Hepatic stellate cell (primary cell): ENCODE measurements at places on chromosomes 6 and 20.
A peak's percentile ranks its signal among the peaks of the same experiment; 100 is the strongest.

GRCh38 chr6:110232450-110232849 is 52.2 kb downstream of the CDC40 start:
- DNase-seq: no peak

DNA sequence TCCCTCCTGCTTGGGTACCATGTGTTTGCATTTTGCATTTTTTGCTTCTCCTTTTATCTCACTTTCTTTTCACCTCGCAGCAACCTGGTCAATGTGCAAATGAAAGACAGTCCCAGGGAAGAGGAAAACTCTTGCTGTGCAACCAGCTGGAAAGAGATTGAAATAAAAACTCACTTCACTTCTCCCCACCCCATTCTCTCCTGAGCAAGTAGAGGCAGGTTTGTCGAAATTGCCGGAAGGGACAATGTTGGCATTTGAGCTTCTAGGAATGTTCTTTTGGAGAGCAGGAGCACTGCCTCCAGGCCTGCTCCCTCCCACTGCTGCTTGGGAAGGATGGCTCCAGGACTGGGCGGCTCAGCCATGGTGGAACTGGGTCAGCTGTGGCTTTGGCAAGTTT is 30.6 kb downstream of the KCNG1 start:
- no peak for DNase-seq

- no peak for DNase-seq
Observed at GRCh38 chr6:14089224-14089623, 28.3 kb upstream of the CD83 start.

DNA sequence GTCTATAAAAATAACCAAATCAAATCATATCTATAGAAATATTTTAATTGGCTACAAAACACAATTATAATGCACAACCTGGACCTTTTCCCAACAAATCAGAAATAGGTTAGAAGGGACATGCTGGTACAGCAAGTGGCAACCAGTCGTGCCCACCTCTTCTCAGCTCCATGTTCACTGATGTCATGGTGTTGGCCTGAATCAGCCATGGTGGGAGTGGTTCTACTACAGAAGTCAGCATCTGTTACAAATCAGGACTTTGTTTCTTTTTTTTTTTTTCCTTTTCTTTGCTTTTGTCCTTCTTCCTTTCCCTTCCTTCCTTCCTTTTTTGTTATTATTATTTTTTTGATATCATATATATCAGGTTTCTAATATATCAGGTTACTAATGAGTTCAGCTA is 91.2 kb downstream of the RALGAPA2 start:
- DNase-seq: no peak

- no peak for DNase-seq
Observed at GRCh38 chr20:34045930-34046725, 52.4 kb downstream of the RALY start.

DNA sequence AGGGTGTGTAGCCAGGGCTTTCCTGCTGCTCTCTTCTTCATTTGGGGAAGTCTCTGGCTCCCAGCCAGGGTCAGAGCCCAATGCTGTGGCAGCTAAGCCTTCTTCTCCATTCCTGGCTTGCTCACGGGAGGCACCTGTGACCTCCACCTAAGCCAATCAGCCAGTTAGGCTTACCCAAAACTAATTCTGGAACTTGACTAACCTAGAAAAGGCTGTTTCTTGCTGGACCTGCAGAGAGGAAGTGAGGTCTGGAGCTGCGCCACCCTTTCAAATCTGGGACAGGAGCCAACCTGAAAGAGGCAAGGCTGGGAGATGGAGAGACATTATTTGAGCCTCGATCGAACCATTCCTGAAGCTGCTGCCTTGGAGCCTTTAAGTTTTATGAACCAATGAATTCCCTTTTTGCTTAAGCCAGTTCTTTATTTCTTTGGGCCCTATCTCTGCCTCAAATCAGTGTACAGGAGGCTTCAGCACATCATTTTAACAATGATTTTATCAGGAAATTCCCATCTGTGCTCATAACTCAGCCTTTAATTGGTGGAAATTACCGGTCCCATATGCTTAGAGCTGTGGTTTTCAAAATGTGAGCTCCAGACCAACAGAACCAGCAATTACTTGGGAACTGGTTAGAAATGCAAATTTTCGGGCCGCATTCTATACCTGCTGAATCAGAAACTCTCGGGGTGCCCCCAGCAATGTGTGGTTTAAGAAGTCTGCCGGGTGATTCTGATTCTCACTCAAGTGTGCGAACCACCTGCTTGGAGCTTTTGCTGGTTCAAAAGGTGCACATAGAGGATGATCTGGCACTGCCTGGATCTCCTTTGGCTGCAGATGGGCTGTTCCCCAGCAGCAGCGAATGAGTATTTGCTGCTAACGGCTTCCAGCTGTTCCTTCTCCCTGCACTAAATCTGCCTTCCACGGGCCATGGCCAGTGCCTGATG is 97.4 kb upstream of the RNF24 start:
- DNase-seq: no peak

GRCh38 chr20:39042279-39043150 is 80.4 kb downstream of the DHX35 start:
- peak; percentile 43 for DNase-seq
